Right forelimb (tissue), 1 donor: ENCODE measurements at places on chromosomes 2 and 18.
A peak's percentile ranks its signal among the peaks of the same experiment; 100 is the strongest.

GRCh38 chr2:70615222-70615621 lies 61.6 kb upstream of the TGFA start:
- no peak for DNase-seq

- no peak for DNase-seq
Measured at GRCh38 chr18:10381951-10382350, 72.5 kb upstream of the APCDD1 start.

GRCh38 chr18:49151482-49151881 lies 200.7 kb upstream of the SMAD7 start:
- no peak for DNase-seq

GRCh38 chr2:130252880-130253645 lies 54.8 kb upstream of the TUBA3E start:
- DNase-seq = no peak

- no peak for DNase-seq
Measured at GRCh38 chr2:161434118-161434517, 18.0 kb downstream of the TBR1 start.

DNA sequence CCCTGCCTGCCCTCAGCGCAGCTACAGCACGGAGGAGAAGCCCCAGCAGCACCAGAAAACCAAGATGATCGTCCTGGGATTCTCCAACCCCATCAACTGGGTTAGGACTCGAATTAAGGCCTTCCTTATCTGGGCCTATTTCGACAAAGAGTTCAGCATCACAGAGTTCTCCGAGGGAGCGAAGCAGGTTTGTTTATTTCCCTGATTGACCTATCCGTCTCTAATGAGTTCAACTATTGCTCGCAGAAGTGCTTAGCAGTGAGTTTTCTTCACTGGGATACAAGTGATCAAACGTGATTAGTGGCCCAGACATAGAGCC lies 639 bp downstream of the MAIP1 start:
- DNase-seq = no peak

GRCh38 chr2:7022492-7023385 lies 105.5 kb downstream of the RNF144A start:
- DNase-seq = no peak

DNA sequence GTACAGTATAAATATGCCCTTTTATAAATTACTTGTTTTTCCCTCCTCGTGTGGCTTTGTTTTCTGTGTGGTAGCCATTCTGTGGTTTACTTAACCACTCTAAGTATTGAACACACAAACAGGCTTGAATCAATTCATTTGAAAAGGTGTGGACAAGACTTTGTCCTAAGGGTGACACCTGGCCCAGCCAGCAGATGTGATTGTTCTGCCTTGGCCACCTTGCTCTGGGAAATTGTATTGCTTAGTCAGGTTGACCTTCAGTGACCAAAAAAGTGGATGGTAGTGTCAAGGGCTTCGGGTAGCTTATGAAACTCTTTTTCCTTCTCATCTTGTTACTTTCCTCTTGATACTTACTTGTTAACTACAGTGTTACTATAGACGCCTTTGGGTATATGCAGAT lies 61.9 kb downstream of the DGKD start:
- no peak for DNase-seq

DNA sequence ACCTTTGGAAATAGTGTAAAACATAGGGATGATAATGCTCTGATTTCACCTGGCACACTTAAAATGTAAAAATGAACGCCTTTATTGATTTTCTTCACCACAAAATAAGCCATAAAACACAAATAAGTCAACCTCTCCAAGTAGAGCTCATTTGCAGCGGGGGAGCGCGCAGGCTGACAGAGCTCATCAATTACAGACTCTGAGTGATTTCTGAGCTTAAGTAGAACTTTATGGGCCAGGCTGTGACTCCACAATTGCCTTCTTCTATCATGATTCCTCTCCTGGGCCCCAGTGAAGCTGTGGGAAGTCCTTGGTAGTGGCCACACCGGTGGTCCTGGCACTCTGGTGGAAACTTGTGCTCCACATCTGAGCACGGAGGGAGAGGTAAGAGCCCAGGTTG lies 789.0 kb upstream of the RAB6C start:
- no peak for DNase-seq

- peak; percentile 53 for DNase-seq
Measured at GRCh38 chr18:76259711-76260110, 235.3 kb downstream of the ZNF516 start.

DNA sequence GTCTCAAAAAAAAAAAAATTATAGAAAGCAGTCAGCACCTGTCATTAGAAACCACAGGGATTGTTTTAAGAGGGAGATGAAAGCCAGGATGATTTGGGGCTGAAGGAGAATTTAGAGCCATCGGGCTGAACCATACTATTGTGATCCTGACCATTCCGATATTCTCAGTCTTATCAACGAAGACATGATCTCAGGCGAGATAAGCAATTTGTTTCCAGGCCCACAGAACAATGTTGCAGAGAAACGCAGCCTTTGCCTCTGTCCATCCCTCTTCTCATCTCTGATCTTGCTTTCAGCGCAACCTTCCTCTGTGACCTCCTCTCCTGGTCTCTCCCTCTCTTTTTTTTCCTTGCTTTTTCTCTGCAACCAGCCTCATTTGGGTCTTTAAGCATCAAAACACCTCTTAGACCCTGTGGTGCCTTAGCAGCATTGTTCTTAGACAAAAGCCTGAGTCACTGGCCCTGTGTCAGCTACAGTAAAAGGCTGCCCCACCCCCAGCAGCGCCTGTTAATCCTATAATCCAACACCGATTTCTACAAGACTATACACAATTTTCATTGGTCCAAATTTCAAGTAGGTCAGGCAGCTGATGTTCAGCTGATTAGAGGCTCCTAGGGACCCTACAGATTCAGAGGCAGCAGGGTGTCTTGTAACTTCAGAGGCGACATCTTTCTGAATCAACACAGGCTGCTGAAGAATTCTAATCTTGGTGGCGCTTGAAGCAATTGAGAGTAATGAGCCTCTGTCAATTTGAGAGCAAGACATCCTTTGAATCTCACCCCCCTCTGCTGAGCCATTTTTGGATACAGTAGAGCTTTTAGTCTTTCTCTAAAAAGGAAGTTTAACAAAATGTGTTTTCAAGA lies 206.0 kb downstream of the NCK2 start:
- DNase-seq = no peak

DNA sequence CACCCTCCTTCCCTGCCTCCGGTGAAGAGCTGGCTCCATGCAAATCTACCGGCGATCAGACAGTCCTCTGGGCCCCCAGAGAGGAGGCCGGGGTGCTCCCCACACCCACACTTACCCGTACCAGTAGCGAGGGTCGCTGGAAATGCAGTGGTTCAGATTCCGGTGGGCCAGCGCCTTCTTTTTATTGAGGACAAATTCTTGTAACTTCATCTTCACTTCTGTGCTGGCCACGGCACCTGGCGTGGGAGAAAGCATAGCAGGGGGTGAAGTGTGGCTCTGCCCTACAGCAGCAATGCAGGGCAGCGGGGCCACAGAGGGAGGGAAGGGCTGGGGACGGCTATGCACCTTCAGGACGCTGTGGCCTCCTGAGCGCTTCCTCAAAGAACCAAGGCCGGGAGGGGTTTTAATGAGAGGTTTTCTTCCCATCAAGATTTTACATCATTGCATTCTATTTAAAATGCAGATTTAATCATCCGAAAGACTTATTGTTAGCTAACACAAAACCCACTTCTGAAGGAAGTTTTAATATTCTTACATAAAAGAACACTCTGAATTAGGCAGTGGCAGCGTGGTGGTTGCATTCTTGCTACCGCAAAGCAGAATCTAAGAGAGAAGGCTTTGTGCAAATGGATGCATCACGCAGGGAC lies 237.0 kb downstream of the HDAC4 start:
- DNase-seq = peak; percentile 22

DNA sequence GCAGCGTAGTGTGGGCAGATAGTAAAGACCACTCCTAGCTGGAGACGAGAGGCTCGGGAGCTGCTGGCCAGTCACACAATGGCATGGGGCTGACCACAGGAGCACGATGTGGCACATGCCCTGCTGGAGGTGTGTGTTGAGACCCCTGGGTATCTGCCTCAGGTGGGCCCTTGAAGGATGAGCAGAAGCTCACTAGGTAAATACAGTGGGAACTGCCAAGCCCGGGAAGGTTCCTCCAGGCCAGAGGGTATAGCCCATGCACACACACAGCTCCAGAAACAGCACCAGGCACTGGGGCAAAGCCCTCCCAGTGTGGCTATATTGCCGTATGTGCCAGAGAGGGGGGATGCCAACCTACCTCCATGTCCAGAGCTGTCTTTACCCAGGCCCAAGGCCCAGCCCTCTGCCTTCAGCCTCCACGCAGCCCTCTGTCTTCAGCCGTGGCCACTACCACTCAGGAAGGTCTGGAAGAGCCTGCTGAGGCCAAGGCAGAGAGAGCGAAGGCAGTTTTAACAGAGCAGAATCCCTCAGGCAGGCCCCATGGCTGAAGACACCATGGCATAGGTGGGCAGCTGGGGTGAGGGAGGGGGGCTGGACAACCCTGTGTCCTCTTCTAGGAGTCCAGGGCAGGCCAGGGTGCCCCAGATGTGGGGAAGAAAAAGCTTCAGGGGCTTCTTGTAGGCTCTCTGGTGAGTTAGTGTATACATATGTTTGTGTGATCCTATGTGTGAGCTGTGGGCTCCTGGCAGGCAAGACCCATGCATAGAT lies 7.0 kb upstream of the ARID5A start:
- DNase-seq = peak; percentile 42

- DNase-seq = no peak
Measured at GRCh38 chr2:191721331-191721730, 43.4 kb downstream of the NABP1 start.

DNA sequence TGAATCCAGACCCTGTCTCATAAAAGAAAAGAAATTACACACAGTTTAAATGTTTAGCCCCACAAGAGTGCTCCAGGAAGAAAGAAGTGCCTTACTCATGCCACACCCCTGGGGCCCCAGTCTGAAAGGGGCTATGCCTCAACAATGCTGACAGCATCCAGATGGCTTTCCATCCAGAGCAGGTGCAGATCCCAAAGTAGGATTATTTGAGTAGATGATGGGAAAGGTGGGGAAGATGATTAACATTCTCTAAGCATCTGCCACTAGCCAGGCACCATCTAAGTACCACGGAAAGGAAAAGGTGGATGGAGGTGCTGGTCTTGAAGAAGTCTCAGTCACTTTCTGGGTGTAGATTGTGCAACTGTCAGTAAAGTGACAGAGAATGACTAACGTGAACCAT lies 16.3 kb downstream of the DPYSL5 start:
- DNase-seq = no peak

- no peak for DNase-seq
Measured at GRCh38 chr2:206211657-206212255, 52.1 kb downstream of the EEF1B2 start.

DNA sequence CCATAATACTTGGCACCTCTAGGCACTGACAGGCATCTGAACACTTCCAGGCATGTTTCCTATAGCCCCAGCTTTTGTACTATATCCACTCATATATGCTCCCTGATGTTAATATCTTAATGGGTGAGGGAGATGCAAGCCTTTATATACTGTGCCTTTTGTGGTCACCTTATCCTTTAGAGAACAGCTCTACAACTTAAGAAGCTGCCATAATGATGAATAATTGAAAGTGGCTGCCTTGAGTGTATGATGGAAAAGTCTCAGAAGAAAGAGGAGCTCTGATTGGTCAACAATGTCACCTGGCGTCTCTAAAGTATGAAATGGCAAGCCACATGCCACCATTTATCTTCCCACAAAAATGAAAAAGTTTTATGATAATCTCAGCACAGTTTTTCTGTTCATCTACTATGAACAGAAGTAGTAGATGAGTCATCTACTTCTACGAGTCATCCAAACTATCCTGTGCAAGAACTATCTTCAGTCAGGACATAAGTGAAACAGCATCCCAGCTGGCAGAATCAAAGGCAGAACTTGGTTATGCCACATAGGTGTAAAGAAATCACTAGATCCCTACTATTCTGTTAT lies 997.9 kb upstream of the CELF4 start:
- DNase-seq = no peak

DNA sequence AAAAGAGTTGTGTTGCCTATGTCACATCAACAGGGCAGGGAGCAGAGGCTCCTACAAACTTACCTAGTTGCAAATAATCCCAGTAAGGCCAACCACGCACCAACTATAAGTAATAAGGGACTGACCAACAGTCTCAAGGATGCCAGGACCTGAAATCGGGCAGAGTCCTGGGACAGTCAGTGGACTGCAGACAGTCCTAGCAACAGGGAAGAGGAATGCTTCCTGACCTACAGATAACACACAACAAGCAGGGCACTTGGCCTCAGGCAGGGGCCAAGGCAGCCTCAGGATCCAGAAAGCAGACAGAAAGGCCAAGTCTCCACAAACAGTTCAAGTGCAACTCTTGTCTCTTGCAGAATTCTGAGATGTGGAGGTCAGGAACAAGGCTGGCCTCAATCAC lies 56.2 kb downstream of the GALNT14 start:
- no peak for DNase-seq

GRCh38 chr2:151056870-151057269 lies 204.8 kb downstream of the RBM43 start:
- no peak for DNase-seq

GRCh38 chr2:65835975-65836549 lies 403.7 kb upstream of the SPRED2 start:
- DNase-seq = no peak

DNA sequence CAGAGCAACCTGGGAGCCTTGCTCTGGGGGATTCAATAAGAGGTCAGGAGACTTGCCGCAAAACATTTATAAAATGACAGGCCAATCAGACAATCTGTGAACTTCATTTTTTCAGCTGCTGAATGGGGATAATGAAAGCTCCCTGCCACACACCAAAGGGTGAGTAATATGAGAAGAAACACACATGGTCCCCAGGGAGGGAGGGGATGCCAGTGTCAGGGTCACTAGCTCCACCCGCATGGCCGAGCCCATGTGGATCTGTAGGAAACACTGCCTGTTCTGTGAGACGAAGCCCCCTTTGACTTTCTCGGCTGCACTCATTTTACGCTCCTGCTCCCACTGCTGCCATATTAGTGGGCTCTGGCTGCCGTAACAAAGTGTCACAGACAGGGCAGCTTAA lies 521.0 kb upstream of the RAB6C start:
- DNase-seq = no peak

DNA sequence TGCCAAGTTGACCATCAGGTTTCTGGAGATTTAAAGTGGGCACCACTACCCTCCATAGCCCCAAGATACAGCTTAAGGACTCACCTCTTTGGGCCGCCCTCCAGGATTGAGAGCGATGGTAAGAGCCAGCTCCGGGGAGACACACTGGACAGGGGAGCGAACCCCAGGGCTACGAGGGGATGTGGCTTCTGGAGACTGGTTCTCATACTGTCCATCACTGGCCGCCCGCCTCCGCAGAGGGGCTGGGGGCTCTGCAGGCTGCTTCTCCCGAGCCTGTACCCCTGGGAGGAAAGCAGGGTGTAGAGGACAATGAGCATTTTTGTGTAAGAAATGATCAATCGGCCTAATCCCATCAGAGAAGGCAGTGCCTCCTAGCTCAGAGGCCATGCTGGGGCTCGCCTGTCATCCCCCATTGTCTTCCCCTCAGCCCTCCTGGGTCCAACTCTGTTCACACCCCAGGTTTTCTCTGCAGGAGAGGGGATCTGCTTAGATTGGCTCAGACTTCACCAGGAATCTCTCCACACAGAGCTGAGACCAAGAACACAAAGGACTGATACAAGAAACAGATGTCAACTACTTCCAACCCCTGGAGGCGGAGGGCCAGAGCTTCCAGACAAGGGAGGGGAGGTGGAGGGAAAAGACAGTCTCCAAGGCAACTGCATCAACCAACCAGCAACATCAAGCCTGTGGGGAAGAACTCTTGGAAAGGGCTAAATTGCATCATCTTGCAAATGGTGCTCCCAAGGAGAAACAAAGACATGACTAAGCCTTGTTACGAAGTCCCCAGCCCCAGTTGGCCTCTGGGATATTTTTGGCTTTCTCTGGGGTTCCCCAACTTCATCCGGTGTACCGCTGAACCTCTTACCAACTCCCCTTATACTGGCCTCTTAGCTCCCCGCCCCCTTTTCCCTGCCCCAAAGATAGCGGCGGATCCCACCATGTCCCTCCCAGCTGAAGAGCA lies 166.6 kb downstream of the TNS1 start:
- peak; percentile 89 for DNase-seq
